ENCODE measurements at places on chromosomes 7 and 10. TPM values are rescaled to one million over a fixed set of nuclear protein-coding genes. Genes with fewer than 3 reads are reported as not detected.

GRCh38 chr10:98332623-98333269, 64.8 kb upstream of the LOXL4 start:
- no peaks in the 10 kb centered on the region for H3K36me3 ChIP-seq
- H3K27me3 ChIP-seq: no peaks in the 10 kb centered on the region
- H3K4me3 ChIP-seq: no peak overlapping the region
- DNase-seq: no peak
- H3K27ac ChIP-seq: no peak overlapping the region
- no peaks in the 10 kb centered on the region for H3K4me1 ChIP-seq

- no peaks in the 10 kb centered on the region for H3K4me1 ChIP-seq
- H3K4me3 ChIP-seq: no peak overlapping the region
- DNase-seq: no peak
- no peaks in the 10 kb centered on the region for H3K36me3 ChIP-seq
- no peaks in the 10 kb centered on the region for H3K27me3 ChIP-seq
These were observed 207.9 kb downstream of the PLXNA4 start for GRCh38 chr7:132368246-132368900.

DNA sequence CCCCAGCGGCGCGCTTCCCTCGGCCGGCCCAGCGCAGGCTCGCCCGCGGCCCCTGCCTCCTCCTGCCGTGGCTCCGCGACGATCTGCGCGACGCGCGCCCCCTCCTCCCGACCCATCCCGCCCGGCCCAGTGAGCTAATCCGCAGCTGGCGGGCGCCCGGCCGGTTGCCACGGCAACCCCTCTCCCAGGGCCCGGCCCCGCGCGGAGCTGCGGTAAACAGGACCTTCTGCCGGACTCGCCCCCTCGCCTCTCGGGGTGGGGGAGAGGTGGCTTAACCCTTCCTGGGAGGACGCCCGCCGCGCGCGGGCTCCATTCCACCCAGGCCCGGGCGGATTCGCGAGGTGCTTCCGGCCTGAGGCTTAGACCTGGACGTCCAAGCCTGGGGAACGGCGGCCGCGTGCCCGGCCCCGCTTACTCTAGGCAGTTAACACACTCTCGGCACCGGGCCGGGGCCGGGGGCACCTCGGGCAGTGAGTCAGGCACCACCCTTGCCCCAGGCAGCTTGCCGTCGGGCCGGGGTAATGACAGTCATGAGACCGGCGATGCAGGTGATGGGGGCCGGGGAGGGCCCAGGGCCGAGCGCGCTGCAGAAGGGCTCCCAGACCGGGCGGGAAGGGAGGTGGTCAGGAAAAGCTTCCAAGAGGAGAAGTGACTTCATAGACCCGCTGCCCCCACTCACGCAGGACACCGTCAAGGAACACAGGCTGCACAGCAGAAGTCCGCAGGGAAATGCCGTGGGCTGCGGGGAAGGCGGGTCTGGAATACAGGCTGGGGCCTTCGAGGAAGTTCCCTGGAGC, at the start of gene DENND2A:
Gene DENND2A (minus strand): TSS at position 87 of the 797 bp plus-strand sequence. CDS start 38,416 bp downstream, outside the sequence.
- H3K36me3 ChIP-seq: no peaks in the 10 kb centered on the region
- H3K27ac ChIP-seq: peak within 1 kb of the TSS; percentile 59
- no peak for DNase-seq
- H3K4me1 ChIP-seq: no peaks in the 10 kb centered on the region
- H3K4me3 ChIP-seq: peak within 1 kb of the TSS; percentile 40

FAM171A1 gene
- total RNA-seq: 10.5 TPM

DNA sequence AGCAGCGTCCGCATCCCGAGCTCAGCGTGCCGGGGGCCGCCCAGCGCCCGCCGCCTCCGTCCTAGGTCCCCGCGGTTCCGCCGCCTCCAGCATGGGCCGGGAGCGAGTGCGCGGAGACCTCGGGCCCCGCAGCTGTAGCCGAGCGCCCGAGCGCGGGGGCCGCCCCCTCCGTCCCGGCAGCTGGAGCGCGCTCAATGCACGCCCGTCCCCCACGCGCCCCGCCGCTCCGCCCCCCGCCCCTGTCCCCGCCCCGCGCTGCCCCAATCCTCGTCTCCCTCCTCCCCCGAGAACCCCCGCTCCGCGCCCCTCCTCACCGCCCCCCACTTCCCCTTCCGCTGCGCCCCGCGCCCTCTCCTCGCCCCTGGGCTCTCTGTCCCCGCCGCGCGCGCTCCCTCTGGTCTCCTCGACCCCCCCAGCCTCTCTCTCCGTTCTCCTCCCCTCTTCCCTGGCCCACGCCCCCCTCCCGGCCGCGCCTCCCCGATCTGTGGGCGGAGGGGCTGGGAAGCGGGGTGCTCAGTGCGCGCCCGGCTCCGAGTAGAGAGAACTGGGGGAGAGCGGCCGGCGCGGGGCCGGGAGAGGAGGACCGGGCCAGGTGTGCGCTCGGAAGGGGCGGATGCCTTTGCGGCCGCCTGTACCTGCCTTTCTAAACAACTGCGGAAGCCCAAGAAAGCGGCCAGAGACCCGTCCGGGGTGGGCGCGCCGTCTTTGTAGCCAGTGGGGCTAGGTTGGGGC, at the start of gene VIPR2:
Gene VIPR2 (minus strand): TSS at position 110 of the 732 bp plus-strand sequence. CDS start 96 bp downstream, at position 14.
- peak within 1 kb of the TSS; percentile 12 for H3K4me3 ChIP-seq
- peaks cover 11% of the 10 kb centered on the region for H3K4me1 ChIP-seq
- no peak for DNase-seq
- no peak within 1 kb of the TSS for H3K27ac ChIP-seq

SLC18A2 gene
- total RNA-seq: 0.19 TPM

DNA sequence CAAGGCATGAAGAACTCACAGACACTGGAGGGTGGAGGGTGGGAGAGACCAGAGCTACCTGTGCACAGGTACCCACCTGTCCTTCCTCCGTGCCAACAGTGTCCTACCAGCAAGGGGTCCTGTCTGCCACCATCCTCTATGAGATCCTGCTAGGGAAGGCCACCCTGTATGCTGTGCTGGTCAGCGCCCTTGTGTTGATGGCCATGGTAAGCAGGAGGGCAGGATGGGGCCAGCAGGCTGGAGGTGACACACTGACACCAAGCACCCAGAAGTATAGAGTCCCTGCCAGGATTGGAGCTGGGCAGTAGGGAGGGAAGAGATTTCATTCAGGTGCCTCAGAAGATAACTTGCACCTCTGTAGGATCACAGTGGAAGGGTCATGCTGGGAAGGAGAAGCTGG, 21.8 kb downstream of the PRSS2 start:
- H3K27ac ChIP-seq: no peak overlapping the region
- H3K4me3 ChIP-seq: no peak overlapping the region
- H3K36me3 ChIP-seq: no peaks in the 10 kb centered on the region
- no peaks in the 10 kb centered on the region for H3K4me1 ChIP-seq
- no peaks in the 10 kb centered on the region for H3K27me3 ChIP-seq
- DNase-seq: no peak

GRCh38 chr10:49783645-49784044, 21.5 kb upstream of the OGDHL start:
- H3K36me3 ChIP-seq: no peaks in the 10 kb centered on the region
- no peak for DNase-seq
- H3K4me1 ChIP-seq: no peaks in the 10 kb centered on the region
- H3K4me3 ChIP-seq: no peak overlapping the region

GRCh38 chr10:49654036-49654693, 25.3 kb upstream of the C10orf53 start:
- DNase-seq: no peak
- H3K27ac ChIP-seq: no peak overlapping the region
- H3K4me3 ChIP-seq: no peak overlapping the region
- H3K36me3 ChIP-seq: no peaks in the 10 kb centered on the region

DNA sequence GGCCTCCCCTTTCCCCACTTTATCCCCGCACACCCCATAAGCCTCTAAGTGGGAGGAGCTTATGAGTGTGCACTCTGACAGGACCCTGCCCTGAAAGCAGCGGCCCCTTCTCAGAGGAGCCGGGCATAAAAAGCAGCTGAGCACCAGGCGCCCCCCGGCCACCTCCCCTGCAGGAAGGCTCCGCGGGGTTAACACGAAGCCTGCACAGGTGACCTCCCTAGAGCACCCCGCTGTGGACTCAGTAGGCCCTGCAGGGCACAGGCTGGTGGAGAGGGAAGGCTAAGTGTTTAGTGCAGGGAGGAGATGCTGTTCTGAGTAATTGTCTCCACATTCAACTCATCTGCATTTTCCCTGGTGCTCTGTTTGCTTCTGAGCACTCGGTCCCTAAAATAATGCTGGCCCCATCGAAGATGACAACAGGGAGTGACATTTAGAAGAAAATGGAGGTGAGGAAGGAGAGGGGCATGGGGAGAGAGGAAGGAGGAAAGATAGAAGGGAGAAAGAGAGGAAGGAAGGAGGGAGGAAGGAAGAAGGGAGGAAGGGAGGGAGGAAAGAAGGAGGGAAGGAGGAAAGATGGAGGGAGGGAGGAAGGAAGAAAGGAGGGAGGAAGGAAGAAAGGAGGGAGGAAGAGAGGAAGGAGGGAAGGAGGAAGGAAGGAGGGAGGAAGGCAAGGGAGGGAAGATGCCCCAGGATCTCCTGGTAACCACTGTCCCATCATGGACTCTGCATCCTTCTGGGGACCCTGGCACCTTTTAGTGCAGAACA, 25.4 kb upstream of the CNPY1 start:
- no peaks in the 10 kb centered on the region for H3K36me3 ChIP-seq
- H3K27ac ChIP-seq: no peak overlapping the region
- peak; percentile 39 for DNase-seq

DNA sequence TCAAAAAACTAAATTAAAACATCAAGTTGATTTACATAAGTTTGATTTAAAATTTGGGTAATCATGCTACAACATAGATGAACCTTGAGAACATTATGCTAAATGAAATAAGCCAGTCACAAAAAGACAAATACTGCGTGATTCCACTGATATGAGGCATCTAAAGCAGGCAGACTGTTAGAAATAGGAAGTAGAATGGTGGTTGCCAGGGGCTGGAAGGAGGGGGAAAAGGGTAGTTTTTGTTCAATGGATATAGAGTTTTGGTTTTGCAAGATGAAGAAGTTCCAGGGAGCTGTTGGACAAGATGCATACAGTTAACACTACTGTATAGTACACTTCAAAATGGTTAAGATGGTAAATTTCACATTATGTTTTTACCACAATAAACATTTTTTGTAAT, 45.0 kb upstream of the IFRD1 start:
- no peak overlapping the region for H3K4me3 ChIP-seq
- H3K36me3 ChIP-seq: no peaks in the 10 kb centered on the region

DNA sequence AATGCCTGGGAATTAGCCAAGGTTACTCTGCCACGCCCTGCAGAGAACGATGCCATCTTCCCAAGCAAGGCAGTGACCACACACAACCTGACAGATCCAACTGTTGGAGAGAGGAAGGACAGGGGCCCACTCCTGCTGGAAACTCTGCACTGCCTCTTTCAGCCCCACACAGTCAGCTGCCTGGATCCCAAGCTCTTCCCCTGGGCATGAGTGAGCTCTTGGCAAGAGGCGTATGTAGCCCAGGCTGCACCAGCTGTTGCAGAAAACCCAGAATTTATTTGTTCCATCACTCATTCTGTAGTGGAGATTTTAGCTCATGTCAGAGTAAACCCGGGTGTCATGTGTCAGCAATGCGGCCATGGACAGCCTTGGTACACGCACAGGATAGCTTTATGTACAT, 135.1 kb upstream of the TRIM24 start:
- H3K27ac ChIP-seq: no peak overlapping the region
- no peaks in the 10 kb centered on the region for H3K4me1 ChIP-seq
- H3K4me3 ChIP-seq: no peak overlapping the region
- DNase-seq: no peak
- no peaks in the 10 kb centered on the region for H3K27me3 ChIP-seq

SPDYE9 gene
- not detected for total RNA-seq

DNA sequence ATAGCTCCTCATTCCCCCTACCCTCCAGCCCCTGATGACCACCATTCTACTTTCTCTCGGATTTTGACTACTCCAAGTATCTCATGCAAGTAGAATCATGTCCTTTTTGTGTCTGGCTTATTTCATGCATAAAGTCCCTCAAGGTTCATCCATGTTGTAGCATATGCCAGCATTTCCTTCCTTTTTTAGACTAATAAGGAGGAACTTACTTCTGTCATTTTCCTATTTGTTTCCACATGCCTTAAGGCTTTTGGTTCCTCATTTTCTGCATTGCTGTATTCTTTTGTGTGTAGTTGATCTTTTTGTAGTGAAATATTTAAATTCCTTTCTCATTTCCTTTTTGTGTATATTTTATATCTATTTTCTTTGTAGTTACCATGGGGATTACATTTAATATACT, 376.9 kb downstream of the CALN1 start:
- H3K27ac ChIP-seq: no peak overlapping the region
- no peaks in the 10 kb centered on the region for H3K36me3 ChIP-seq
- no peaks in the 10 kb centered on the region for H3K4me1 ChIP-seq
- no peak for DNase-seq

GRCh38 chr7:81110673-81111072, 191.8 kb upstream of the SEMA3C start:
- no peaks in the 10 kb centered on the region for H3K4me1 ChIP-seq
- no peak overlapping the region for H3K4me3 ChIP-seq
- no peak overlapping the region for H3K27ac ChIP-seq
- no peaks in the 10 kb centered on the region for H3K27me3 ChIP-seq
- DNase-seq: no peak

GRCh38 chr10:35074266-35074665, 15.9 kb downstream of the CUL2 start:
- H3K4me3 ChIP-seq: no peak overlapping the region
- H3K36me3 ChIP-seq: no peaks in the 10 kb centered on the region
- no peak for DNase-seq
- H3K4me1 ChIP-seq: no peaks in the 10 kb centered on the region
- no peak overlapping the region for H3K27ac ChIP-seq

GRCh38 chr7:131843898-131844331, 287.5 kb upstream of the PODXL start:
- no peaks in the 10 kb centered on the region for H3K4me1 ChIP-seq
- H3K4me3 ChIP-seq: no peak overlapping the region
- H3K27me3 ChIP-seq: no peaks in the 10 kb centered on the region

UTF1 gene
- total RNA-seq: not detected

DNA sequence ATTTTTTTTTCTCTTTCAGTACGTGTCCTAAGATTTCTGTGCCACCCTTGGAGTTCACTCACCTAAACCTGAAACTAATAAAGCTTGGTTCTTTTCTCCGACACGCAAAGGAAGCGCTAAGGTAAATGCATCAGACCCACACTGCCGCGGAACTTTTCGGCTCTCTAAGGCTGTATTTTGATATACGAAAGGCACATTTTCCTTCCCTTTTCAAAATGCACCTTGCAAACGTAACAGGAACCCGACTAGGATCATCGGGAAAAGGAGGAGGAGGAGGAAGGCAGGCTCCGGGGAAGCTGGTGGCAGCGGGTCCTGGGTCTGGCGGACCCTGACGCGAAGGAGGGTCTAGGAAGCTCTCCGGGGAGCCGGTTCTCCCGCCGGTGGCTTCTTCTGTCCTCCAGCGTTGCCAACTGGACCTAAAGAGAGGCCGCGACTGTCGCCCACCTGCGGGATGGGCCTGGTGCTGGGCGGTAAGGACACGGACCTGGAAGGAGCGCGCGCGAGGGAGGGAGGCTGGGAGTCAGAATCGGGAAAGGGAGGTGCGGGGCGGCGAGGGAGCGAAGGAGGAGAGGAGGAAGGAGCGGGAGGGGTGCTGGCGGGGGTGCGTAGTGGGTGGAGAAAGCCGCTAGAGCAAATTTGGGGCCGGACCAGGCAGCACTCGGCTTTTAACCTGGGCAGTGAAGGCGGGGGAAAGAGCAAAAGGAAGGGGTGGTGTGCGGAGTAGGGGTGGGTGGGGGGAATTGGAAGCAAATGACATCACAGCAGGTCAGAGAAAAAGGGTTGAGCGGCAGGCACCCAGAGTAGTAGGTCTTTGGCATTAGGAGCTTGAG, at the start of gene CFTR:
Gene CFTR (plus strand): TSS at position 801 of the 830 bp plus-strand sequence. CDS start 70 bp downstream, outside the sequence.
- peak; percentile 55 for DNase-seq
- H3K36me3 ChIP-seq: no peaks in the 10 kb centered on the region
- peaks cover 5% of the 10 kb centered on the region for H3K27me3 ChIP-seq
- peaks cover 3% of the 10 kb centered on the region for H3K4me1 ChIP-seq

- DNase-seq: no peak
- no peak overlapping the region for H3K4me3 ChIP-seq
- no peak overlapping the region for H3K27ac ChIP-seq
These were observed 102.4 kb upstream of the SEMA3D start for GRCh38 chr7:85289279-85289678.
